Lung (tissue), 17 donors: ENCODE measurements at places on chromosomes 1 and 21.

DNA sequence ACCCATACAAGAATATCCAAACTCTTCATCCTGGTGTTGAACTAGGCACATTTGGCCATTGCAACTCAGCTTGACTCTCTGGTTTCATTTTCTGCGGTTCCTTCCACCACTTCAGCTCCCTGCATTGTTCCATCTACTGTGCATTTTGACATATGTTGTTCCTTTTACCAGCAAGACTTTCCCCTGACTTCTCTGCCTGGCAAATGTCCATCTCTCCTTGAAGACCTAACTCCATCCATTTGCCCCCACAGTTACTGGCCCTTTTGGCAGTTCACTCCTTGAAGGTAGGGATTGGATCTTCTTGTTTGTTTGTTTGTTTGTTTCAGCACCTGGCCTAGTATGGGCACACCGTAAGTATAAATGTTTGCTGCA, 8.7 kb downstream of the PADI2 start:
- DNase-seq: no peak

- no peak for DNase-seq
These were observed 97.3 kb downstream of the MAP3K21 start for GRCh38 chr1:233424779-233425178.

DNA sequence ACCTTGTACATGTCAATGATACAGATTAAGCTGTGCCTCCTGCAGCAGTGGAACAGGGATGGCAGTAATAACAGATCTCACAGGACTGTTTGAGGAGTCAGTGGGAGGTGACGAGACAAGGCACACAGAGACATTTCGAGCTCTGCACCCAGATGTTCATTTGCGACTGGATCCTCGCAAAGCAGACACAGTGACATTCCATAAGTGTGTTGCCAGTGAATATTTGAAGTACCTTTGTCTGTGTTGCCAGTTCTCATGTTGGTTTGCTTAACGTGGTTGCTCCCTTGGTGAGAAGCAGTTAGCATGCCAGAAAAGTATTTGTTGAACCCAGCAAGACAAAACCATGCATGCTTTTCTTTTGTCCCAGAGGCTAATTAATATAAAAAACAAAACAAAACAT, 67.0 kb downstream of the NID1 start:
- no peak for DNase-seq

DNA sequence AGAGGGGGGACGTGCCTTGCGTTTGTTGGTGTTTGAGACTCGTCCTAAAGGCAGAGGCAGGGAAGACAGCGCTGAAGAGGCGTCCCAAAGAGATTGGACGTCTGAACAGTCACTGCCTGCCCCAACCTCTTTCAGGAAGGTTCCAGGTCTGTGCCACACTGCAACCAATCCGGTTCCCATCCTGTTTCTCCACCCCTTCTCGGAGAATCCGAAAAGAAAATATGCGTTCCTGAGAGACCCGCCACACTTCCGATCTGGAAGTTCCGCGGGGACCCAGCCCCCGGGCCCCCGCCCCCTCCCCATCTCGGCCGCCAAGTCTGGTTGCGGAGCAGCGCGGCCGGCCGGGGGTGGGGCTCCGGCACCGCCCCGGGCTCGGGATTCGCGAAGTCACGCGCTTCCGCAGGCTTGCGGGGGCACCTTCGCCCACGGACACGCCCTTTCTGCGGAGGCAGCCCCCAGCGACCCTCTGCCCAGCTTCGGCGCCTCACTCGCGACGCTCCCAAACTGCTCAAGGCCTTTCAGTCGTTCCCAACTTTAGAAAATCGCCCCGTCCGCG, 124.5 kb upstream of the DPYD start:
- DNase-seq: no peak

- DNase-seq: no peak
These were observed 110.0 kb upstream of the COL11A1 start for GRCh38 chr1:103218369-103218768.

- DNase-seq: no peak
These were observed 14.3 kb downstream of the TTC22 start for GRCh38 chr1:54786778-54787177.

- DNase-seq: peak; percentile 14
These were observed 28.2 kb downstream of the VAV3 start for GRCh38 chr1:107936498-107937481.

DNA sequence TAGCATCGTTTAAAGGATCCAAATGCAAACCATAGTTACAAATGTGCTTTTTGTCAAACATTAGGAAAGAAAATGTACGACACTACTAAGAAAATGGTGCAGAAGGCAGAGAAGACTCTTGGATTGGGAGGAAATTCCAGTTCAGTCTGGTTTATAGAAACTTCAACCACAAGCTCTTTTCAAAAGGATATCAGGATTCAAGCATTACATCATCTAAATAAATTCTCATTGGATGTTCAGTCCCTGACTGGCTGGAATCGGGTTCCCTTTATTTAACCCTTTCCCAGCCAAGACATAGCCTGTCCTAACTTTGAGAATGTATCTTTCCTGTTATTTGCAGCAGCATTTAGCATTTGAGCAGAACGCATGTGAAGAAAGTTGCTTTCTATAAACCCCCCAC, 184.6 kb downstream of the LMO4 start:
- no peak for DNase-seq

DNA sequence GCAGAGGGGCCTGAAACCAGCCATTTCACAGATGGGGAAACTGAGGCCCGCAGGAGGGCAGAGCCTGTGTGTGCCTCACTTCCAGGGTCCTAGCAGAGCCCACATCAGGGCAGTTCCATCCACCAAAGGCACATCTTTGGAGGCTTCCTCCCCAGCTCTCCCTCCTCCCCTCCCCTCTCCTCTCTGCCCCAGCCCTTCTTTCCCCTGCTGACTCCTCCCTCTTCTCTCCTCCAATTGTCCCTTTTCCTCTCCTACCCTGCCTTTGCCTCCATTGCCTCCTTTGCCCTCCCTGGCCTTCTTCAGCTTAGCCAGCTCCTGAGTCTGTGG, 56.6 kb downstream of the TMEM53 start:
- no peak for DNase-seq

- no peak for DNase-seq
These were observed 23.2 kb upstream of the PRDX6 start for GRCh38 chr1:173453982-173454381.

DNA sequence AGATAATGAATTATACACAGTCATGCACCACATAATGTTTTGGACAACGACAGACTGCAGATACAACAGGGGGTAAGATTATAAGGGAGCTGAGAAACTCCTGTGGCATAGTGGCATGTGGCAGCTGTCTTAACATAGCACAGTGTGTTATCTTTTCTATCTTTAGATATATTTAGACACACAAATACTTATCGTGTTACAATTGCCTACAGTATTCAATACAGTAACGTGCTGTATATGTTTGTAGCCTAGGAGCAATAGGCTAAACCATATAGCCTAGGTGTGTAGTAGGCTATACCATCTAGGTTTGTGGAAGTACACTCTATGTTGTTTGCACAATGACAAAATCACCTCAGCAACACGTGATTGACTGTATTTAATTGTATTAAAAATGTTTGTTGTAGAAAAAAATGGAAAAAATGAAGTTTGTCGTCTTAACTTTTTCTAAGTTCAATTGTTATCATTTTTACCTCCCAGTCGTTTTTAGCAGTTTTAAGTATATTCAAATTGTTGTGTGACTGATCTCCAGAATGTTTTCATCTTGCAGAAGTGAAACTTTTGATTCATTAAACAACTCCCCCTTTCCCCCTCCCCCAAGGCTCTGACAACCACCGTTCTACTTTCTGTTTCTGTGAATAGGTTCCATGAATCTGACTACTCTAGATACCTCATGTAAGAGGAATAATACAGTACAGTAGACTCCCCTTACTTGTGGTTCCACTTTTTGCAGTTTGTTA, 351.0 kb upstream of the B3GALT2 start:
- peak; percentile 6 for DNase-seq

DNA sequence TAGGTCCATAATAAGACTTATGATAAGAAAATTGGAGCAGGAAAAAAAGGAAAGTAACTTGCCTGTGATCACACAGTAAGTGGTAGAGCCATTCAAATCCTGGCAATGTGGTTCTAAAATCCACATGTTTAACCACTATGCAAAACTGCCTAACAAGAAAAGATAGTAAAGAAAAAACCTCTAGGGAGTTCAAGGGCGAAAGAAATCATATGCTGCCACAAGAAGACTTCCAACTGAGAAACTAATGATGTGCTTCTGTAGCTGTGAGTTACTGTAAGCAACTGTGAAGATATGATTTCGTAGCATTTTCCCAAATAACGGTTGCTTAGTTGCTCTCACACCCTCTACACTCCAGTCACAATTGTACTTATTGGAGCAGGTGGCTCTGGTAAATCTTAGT, 20.9 kb upstream of the LYPLAL1 start:
- DNase-seq: no peak

GRCh38 chr1:35499652-35500176, 57.5 kb downstream of the KIAA0319L start:
- DNase-seq: no peak

DNA sequence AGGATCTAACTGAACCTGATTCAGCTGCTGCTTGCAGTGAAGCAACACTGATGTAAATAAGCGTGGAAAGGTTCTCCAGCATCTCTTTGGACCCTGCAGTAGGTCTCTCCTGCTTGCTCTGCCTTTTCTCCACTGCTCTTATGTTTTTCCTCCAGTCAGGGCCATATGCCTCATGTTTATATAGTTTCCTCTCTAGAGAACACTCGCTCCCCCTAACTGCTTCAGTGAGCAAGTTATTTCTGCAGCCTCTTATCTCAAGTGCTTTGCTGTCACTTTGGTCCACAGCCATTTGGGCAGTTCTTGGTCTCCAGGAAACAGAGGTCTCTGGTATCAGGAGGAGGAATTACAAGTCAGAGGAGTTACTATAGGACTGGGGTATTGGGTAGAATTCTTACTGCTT, 5.3 kb downstream of the PRUNE1 start:
- DNase-seq: peak; percentile 82

DNA sequence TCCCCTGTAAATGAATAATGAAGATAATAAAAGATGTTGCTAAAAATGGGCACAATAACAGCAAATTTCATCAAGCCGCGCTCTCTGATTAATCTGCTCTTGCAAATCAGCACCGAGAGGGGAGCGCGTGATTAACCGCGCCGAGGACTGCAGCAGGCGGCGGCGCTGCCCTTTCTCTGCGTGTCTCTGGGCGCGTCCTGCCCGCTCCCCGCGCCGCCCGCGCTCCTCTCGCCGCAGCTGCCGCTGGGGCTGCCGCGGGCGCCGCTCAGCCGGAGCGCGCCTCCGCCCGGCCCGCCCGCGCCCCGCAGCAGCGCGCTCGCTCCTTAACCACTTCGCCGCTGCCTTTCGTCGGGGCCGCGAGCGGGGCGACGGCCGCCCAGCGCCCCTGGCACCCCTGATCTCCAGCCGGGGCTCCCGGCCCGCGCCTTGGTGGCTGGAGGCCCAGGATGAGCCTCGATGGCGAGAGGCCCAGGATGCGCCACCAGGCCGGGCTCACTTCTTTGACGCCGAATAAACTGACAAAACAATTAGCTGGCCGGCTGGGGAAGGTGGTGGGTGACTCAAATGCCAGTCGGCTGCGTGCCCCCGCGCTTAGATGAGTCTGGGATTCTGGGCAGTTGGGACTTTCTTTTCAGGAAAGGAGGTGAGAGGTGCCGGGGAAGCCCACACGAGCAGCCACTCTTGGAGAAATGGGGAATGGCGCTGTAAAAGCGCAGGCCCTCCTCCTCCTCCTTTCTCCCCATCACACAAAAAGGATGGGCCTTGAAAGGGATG, 221.4 kb upstream of the PKN2 start:
- peak; percentile 69 for DNase-seq

DNA sequence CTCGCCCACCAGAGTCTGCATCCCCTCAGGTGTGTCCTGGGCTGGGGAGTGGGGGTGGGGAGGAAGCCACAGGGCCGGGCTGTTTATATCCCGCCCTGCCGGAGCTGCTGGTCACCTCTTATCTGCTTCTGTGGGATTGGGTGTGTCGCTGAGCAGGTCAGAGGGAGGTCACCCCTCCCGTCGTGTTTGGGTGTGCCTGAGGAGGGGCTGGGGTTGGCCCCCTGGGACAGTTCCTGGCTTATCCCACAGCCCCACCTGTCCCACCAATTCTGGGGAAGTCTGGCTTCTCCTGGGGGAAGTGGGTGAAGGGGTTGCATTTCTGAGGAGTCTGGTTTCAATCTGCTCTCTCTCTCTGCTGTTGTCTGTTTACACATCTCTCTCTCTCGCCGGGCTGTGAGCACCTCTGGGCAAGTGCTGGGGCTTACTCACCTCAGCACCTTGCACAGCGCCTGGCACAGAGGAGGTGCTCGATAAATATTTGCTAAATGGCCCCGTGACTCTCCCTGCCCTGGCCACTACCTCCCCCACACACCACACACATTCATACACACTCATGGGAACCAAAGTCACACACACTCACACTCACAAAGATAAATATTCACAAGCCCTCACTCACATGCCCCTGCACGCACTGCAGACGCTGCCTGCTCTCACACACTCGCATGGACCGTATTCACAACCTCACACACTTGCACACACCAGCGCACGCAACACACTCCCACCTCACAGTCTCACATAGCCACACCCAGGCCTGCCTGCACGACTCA, 8.3 kb downstream of the ELF3 start:
- peak; percentile 69 for DNase-seq

- no peak for DNase-seq
These were observed 1.2 kb upstream of the WNT3A start for GRCh38 chr1:228005511-228006033.

DNA sequence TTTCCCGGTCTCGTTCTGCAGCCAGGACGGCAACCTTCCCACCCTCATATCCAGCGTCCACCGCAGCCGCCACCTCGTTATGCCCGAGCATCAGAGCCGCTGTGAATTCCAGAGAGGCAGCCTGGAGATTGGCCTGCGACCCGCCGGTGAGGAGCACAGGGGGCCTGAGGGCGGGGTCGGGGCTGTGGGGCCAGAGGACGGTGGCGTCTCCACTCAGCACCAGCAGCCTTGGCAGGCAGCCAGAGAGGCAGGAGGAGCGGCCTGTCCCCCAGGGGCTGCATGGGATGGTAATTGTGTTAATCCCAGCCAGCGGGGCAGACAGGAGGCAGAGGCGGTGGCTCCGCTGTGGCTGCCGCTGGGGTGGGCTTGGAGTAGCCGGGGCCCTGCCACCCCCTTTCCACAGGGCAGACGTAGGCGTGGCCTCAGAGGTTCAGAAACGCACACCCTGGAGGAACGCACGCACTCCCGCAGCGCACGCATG, 12.1 kb downstream of the SAMD11 start:
- peak; percentile 70 for DNase-seq

- DNase-seq: no peak
These were observed 93.5 kb downstream of the PGBD5 start for GRCh38 chr1:230332575-230333066.

- no peak for DNase-seq
These were observed 131.0 kb upstream of the LMO4 start for GRCh38 chr1:87197641-87198040.

DNA sequence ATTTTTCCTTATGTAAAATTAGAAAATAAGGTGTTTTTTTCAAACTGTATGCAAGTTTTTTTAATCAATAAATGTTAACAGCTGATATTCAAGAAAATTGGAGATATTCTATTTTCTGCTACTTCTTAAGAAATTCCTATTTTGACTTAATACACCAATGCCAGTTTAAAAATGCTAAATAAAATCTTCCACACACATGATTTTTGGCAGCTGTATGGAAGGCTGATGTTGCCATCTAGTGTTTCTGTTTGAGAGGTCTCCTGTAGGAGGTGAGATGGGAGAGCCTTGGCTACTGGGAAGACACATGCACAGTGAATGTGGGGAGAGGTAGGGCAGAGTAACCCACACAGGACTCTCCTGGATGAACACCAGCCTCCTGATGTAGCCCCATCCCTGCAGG, 29.2 kb upstream of the OR2B11 start:
- peak; percentile 51 for DNase-seq

GRCh38 chr1:45305231-45305630, 21.5 kb upstream of the HPDL start:
- no peak for DNase-seq

GRCh38 chr1:224784265-224785039, 145.0 kb upstream of the DNAH14 start:
- no peak for DNase-seq
